ENCODE measurements at places on chromosomes 3 and 15.
A peak's percentile ranks its signal among the peaks of the same experiment; 100 is the strongest.

GRCh38 chr3:69294014-69294766, 91.7 kb downstream of the FRMD4B start:
- H3K4me3 ChIP-seq = no peak overlapping the region
- no peaks in the 10 kb centered on the region for H3K27me3 ChIP-seq
- DNase-seq = peak; percentile 77
- peak overlapping the region; percentile 66 for H3K27ac ChIP-seq
- H3K4me1 ChIP-seq = peaks cover 17% of the 10 kb centered on the region

DNA sequence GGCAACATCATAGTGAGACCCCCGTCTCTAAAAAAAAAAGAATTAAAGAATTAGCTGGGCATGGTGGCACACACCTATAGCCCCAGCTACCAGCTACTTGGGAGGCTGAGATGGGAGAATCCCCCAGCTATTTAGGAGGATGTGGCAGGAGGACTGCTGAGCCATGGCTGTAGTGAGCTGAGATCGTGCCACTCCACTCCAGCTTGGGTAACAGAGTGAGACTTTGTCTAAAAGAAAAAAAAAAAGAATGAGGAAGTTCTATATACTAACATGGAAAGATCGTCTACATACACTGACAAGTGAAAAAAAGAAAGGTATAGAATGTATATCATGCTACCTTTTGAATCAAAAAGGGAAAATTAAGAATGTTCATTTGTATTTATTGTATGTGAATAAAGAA, 83.9 kb upstream of the CDAN1 start:
- H3K4me1 ChIP-seq = no peaks in the 10 kb centered on the region
- H3K27ac ChIP-seq = no peak overlapping the region
- DNase-seq = no peak
- H3K36me3 ChIP-seq = no peaks in the 10 kb centered on the region
- no peaks in the 10 kb centered on the region for H3K27me3 ChIP-seq

DNA sequence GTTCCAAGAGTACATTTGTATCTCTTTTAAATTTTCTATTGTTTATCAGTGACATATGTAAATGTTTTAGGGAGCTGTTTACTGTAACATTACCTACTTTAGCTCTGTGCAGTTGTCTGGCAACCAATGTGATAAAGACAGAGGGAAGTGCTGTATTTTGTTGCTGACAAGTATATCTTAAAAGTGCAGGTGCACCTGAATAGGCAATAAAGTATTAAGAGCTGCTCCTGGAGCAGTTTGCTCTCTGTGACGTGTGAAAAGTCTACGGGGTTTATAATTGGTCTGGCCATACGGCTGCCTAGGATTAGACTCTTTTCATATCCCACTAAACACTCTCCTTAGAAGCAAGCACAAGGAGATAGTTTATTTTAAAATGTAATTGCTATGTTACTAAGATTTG, 178.3 kb downstream of the IGF1R start:
- H3K27ac ChIP-seq = no peak overlapping the region
- H3K27me3 ChIP-seq = no peaks in the 10 kb centered on the region
- no peaks in the 10 kb centered on the region for H3K4me1 ChIP-seq

DNA sequence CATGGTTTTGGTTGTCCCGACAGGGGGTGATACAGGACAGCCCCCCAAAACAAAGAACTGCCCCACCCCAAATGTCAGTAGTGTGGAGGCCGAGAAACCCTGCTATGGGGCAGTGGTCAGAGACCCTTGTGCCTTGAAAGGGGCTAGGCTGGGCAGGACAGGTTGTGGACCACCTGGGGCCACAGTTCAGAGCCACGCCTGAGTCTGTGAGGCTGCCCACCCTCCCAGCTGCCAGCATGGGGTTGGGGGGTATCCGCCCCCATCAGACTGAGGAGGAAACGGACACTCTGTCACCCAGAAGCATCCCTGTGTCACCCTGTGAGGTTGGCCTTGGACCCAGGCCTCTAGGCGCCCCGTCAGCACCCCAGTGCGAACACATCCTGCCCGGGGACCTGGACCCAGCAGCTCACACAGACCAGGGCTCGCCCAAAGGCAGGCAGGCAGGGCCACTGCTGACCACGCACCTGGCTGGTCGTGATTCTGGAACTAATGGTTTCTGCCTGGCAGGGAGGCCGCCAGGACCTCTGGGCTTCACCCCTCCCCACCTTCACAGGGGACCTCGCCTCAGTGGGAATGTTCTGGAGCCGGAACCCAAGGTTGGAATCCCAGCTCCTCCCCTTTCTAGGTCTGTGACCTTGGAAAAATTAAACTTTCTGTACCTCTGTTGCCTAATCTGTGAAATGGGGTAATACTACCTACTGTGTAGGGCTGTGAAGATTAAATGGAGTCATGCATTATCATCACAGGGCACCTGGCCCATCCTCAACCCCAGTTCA, 1.4 kb downstream of the SLC41A3 start:
- no peaks in the 10 kb centered on the region for H3K27me3 ChIP-seq
- H3K4me3 ChIP-seq = peak overlapping the region; percentile 83
- no peak for DNase-seq
- H3K27ac ChIP-seq = no peak overlapping the region
- H3K36me3 ChIP-seq = no peaks in the 10 kb centered on the region
- peaks cover 23% of the 10 kb centered on the region for H3K4me1 ChIP-seq

DNA sequence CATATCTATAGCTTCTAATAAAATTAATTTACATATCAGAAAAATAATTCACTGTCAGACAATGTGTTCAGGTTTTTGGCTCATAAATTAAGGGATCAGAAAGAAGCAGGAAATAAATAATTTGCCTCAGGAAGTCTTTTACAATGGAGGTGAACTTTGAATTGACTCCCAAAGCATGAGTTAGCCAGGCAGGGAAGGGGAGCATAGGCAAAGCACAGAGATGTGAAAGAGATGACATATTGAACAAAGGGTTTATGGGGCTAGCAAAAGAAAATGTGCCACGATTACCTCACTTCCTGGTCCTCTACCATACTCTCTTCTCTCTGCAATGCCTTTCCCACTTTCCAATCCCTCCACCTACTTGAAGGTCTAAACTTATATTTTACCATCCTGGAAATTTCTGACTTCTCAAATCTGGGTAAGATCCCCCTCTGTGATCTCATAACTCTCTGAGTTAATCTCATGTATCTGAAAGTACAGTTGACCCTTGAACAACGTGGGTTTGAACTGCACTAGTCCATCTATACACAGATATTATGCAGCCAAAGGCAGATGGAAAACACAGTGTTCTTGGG, 4.1 kb upstream of the HEXA start:
- no peaks in the 10 kb centered on the region for H3K36me3 ChIP-seq
- DNase-seq = no peak
- H3K27ac ChIP-seq = no peak overlapping the region
- H3K27me3 ChIP-seq = peaks cover 18% of the 10 kb centered on the region
- no peak overlapping the region for H3K4me3 ChIP-seq

Measured in PC-9 (cell line).